ENCODE measurements at places on chromosomes 1 and 21.

DNA sequence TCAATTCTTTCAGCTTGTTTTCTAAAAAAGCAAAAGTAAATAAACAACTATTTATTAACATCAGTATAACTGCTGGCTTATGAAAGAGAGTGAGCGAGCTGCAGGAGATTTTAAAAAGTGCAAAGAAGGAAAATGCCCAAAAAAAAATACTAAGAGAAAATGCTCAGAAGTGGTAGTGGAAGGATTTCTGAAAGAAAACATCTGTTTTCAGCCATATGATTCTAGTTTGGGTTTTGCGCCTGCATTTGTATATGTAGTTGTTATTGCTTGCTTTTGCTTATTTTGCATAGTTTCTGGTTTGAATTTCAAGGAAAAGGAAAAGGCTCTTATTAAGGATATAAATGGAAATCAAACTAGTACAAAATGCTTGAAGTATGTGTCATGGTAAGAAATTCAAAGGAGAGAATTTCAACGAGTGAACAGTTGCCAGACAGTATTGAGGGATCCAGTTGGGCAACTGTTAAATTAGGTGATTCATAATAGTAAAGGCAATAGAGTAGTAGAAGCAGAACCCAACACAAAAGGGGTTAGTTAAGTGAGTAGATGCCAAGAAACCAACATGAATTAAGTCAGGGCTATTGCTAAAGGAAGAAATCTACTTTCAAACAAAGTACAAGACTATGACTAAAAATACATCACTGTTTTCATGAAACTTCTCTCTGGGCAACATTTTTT lies 1.2 kb downstream of the GBP5 start:
- no peak for DNase-seq

- no peak for DNase-seq
Measured at GRCh38 chr1:19481826-19482398, 3.4 kb downstream of the CAPZB start.

GRCh38 chr1:178283409-178283808 lies 189.5 kb downstream of the RASAL2 start:
- DNase-seq, result no peak

DNA sequence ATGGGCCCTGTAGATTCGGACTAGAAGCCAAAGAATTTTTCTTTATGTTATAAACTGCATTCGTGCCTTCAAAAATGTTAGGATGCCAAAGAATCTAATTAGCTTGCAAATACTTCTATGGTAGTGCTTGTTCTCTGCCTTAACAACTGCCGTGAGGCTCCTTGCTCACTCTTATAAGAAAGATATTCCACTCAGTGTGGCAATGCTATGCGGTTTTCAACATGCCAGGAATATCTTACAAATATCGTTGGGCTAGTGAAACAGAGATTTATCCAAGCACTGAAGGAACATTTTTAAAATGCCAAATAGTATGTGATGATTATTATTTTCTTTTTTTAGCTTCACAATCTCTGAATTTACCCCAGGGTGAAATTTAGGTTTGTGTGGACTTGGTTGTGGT lies 198.2 kb downstream of the GREM2 start:
- no peak for DNase-seq

DNA sequence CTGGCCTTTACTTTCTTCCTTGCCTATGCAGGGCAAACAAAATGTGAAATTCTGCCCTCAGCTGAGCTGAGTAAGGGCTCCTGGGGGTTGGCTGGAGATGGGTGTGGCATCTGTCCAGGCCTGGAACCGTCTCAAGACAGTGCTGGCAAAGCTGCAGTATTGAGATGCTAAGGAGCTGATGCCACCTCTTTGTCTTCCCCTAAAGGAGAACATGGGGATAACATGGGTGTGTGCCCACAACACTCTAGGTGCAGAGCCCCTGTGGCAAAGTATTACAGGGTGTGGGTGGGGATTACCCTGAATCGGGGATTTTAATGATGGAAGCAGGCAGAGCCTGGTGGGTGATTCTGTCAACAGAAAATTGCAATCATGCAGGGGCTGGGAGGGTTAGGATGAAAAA lies 2.5 kb upstream of the ST3GAL3 start:
- DNase-seq, result no peak

GRCh38 chr1:5514527-5515183 lies 477.6 kb downstream of the NPHP4 start:
- DNase-seq, result no peak

- no peak for DNase-seq
Measured at GRCh38 chr1:193589597-193590040, 403.2 kb upstream of the B3GALT2 start.

- no peak for DNase-seq
Measured at GRCh38 chr1:224457782-224458144, 23.2 kb upstream of the WDR26 start.

- no peak for DNase-seq
Measured at GRCh38 chr1:86852289-86852688, 61.6 kb downstream of the SELENOF start.

DNA sequence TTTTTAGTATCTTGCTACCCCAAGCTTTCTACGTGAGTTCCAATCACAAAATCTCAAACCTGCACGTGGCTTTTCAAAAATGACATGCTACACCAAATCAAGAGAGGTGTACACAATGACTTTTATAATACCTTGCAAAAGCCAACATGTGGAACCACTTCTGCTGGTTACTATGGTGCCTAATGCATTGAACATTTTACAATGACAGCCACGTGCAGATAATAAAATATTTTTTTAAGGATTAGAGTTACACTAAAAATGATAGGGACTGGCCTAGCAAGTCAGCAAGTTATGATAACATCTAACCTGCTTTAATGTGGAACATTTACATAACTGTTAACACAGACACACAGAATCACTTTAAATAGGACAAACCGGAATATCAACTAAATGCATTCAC lies 30.2 kb downstream of the EYA3 start:
- DNase-seq, result no peak

- DNase-seq, result no peak
Measured at GRCh38 chr1:71706029-71706671, 576.2 kb downstream of the NEGR1 start.

All from vagina (tissue), 2 donors.